Pulmonary artery endothelial cell (primary cell): ENCODE measurements at places on chromosomes 5 and 9. TPM values are rescaled to one million over a fixed set of nuclear protein-coding genes. Genes with fewer than 3 reads are reported as not detected.

- no peak for DNase-seq
Measured at GRCh38 chr9:111131211-111131610, 92.9 kb upstream of the LPAR1 start.

DNA sequence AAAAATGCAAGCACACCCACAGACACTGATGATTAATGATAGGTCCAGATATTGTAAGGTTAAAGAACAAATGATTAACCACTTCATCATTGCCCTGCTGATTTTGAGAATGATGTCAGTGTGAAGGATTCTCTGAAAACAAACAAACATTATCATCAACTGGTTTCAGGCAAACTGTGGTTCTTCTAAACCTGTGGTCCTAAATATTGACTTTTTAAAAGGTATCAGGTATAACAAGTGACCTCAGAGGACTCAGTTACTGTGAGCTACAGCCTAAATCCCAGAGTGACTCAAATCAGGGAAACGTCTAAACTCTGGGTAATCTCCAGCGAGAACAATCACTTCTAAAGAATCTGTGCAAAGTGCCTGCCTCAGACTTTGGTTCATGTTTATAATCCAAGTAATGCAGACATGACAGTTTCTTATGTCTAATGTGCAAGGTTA is 172.3 kb upstream of the CDH6 start:
- no peak for DNase-seq

DNA sequence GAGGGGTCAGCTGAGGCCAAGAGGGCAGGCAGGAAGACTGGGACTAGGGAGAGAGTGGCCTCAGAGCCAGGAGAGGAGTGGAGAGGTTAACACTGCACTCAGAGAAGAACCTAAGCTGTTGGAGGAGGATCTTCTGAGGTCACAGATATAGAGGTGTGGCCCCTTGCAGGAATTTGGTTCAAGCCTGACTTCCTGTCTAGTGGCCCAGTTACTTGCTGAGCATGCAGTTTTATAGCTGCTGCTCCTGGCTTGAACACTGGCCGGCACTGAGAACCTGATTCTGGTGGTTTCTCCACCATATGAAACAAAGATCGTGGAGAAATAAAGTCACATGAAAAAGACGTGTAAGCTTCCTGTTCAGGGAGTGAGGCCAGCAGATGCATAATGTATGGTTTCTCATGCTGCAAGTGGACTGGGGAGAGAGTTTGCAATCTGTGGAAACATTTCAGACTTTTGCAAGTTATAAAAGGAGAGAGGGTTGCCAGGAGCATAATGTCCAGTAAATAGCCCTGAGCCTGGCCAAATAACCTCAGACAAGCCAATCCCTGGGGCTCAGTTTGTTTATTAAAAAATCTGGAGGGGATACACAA is 82.6 kb downstream of the GALNT10 start:
- no peak for DNase-seq

DNA sequence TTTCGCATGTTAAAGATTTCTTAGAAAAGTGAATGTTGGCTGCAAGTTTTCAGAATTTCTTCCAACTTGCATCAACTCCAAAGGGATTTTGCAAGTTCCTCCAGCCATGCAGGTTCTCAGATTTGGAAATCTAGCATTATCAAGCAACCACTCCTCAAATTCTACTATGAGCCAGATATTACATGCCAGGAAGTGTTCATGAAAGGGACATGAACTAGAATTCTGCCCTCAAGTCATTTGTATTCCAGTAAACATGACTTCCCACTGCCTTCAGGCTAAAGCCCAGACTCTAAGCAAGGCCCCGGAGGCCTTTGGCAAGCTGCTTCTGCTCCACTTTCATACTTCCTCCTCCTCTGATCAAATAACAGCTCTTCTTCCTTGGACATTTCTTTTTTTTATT is 111.3 kb upstream of the PAPPA start:
- no peak for DNase-seq

DNA sequence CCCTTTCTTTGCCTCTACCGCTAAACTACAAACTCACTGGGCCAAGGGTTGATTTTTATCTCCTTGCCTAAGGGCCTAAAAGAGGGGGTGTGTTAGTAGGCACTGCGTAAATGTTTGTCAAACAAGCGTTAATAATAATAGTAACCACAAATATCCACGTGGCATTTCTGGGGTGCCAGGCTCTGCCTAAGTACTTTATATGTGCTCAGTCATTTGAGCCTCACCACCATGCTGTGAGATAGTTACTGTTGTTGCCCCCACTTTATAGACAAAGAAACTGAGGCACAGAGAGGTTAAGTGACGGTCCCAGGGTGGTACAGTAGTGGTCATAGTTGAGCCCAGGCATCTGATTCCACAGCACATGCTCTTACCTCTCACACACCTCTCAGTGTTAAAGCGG is 52.4 kb downstream of the ERGIC1 start:
- DNase-seq: no peak

DNA sequence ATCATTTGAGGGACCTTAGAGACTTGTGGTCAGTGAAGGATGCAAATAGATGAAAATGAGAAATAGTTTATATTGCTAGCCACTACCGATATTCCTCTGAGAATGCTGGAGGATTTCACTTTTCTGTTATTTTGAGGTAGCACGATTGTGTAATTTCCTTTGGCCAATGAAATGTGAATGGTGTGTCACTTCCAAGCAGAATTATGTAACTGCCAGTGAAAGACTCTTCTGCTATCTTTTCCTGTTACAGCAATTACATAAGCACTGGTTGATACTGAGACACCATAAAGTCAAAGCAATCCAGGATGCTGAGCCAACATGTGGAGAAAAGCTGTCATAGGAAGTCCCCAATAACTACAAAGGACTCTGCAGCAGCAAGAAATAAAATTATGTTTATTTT is 3.6 kb upstream of the PCDHA2 start:
- no peak for DNase-seq

- no peak for DNase-seq
Measured at GRCh38 chr5:42951293-42951840, 88.8 kb downstream of the ANXA2R start.

- no peak for DNase-seq
Measured at GRCh38 chr5:169221519-169221918, 79.4 kb downstream of the SLIT3 start.

GRCh38 chr9:111108946-111109345 is 70.7 kb upstream of the LPAR1 start:
- no peak for DNase-seq

- no peak for DNase-seq
Measured at GRCh38 chr9:37295796-37296195, 126.7 kb upstream of the GRHPR start.

DNA sequence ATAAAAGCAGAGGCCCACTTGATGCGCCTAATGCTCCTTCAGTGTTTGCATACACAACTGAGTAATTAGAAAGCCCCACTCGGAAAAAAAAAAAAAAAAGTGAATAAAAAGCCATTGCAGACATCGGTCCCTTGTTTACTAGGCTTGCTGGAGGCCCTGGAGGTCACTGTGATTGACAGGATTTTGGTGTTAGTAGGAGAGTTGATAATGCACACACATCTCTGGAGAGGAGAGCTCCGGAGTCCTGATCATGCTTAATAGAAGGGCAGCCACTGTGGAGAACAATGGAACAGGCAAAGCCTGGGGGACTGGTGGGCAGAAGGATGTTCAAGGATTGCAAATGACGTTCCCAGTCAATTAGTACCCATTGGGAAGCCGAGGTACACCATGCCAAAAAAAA is 152.5 kb downstream of the EFNA5 start:
- DNase-seq: no peak

DNA sequence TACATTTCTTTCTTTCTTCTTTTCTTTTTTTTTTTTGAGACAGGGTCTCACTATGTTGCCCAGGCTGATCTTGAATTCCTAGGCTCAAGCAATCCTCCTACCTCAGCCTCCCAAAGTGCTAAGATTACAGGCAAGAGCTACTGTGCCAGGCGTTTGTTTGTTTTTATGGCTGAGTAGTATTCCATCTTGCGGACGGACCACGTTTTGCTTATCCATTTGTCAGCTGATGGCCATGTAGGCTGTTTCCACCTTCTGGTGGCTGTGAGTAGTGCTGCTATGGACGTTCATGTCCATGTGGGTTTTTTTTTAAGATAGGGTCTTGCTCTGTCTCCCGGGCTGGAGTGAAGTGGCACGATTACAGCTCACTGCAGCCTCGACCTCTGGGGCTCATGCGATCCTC is 2.5 kb downstream of the DOK3 start:
- no peak for DNase-seq

DNA sequence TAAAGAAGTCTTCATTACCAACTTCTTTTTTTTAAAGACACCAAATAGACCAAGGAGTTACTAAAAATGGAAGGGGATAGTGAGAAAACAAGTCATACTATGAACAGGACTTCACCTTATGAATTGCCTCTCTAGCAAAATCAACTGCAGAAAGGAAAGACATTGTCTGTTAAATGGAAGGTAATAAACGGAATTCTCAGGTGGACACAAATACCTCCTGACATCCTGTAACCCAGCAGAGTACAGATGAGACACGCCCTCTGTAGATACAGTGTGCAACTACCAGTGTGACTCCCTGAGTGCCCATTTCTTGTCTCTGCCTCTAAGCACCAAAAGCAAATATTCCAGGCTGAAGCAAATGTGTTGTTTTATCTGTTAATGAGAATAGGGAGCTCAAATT is 12.2 kb upstream of the PLPP1 start:
- DNase-seq: no peak

DNA sequence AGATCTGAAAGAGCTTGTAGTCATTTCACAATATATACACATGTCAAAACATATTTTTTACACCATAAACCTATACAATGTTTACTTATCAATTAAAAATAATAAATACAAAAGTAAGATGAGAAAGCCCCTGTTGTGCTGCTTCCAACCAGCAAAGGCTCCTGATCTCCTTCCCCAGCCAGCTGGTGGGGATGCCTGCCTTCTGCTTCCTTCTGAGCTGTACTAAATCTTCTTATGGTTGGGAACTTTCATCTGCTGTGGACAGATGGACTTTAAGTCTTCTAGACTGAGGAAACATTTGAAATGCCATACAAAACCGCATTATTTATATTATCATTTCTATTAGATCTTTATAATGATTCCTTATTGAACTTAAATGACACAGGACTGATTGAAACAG is 745.3 kb upstream of the CHD1 start:
- DNase-seq: no peak

- DNase-seq: no peak
Measured at GRCh38 chr5:68711293-68712200, 382.3 kb upstream of the SLC30A5 start.

- DNase-seq: no peak
Measured at GRCh38 chr5:175657593-175658271, at the start of gene HRH2. Gene HRH2 (plus strand): TSS chr5:175658071. CDS start chr5:175683234, 25,163 bp downstream.

- no peak for DNase-seq
Measured at GRCh38 chr5:40928886-40929448, 19.7 kb downstream of the C7 start.

DNA sequence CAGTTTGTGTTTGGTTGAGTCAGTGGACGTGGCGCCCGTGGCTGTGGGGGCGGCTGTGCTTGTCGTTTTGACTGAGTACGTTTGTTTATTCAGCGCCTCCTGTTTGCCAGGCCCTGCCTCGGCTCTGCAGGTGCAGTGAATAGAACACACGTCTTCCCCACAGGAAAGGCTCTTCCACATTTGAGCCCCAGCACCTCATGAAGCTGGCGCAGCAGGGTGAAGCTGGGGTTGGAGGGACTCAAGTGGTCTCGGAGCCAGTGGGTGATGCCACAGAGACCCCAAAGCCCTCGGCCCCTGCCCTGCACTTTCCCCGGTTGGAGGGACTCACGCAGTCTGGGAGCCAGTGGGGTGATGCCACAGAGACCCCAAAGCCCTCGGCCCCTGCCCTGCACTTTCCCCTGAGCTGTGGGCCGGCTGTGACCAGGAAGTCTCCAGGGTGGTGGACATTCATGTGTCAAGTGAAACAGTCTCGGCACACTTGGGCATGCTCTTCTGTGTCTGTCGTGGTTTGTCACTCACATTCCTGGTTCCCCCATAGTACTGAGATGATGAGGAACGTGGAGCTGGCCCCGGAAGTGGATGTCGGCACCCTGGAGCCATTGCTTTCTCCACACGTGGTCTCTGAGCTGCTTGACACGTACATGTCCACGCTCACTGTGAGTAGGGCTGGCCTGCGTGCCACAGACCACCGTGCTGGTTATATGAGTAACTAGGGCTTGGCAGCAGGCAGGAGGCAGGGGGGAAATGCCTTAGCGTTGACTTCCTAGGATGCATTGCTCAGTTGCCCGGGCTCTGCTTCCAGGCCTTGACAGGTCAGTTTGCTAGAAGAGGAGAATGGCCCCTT is 13.6 kb downstream of the EXOC3 start:
- no peak for DNase-seq

GRCh38 chr5:30759731-30760130 is 433.8 kb upstream of the CDH6 start:
- DNase-seq: no peak

DNA sequence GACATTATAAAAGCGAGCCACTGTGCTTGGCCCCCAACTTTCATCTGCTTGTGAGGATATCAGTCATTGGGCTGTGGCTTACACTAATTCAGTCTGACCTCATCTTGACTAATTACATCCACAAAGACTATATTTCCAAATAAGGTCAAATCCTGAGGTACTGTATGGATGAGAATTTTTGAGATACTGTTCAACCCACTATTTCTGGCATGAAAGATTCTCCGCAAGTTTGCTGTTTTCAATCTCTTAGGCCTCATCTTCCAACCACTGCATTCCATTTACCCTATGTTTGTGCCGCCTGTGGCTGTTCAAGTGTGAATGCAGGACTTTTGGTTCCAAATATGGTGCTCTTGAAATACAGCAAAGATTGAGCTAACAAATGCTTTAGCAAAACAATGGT is 400.9 kb upstream of the SGCD start:
- DNase-seq: no peak

GRCh38 chr9:28956116-28956880 is 1383.0 kb upstream of the C9orf72 start:
- no peak for DNase-seq

GRCh38 chr5:152649609-152650008 is 244.5 kb upstream of the NMUR2 start:
- DNase-seq: no peak

DNA sequence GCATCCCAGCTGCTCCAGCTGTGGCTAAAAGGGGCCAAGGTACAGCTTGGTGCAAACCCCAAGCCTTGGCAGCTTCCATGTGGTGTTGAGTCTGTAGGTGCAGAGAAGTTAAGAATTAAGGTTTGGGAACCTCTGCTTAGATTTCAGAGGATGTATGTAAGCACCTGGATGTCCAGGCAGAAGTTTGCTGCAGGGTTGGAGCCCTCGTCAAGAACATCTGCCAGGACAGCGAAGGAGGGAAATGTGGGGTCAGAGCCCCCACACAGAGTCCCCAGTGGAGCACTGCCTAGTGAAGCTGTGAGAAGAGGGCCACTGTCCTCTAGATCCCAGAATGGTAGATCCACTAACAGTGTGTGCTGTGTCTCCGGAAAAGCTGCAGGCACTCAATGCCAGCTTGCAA is 236.2 kb upstream of the ADRA1B start:
- DNase-seq: no peak

Gene ZDHHC11
- 0.13 and 1.6 TPM in 2 replicates for total RNA-seq

Gene MOB3B
- total RNA-seq: 0.07 TPM in 2 replicates

Gene PCDHA3
- total RNA-seq: 0.18 and 0.26 TPM in 2 replicates

Gene LIFR
- total RNA-seq: 35.8 and 37.4 TPM in 2 replicates

Gene HACD4
- total RNA-seq: 0.99 and 1.6 TPM in 2 replicates

Gene GABRP
- 0.04 and 0.33 TPM in 2 replicates for total RNA-seq

Gene MARCOL
- not detected in 2 replicates for total RNA-seq

Gene PHYHD1
- total RNA-seq: 0.20 and 0.81 TPM in 2 replicates

Gene WDR31
- 1.0 and 1.4 TPM in 2 replicates for total RNA-seq

Gene LSM11
- 9.9 and 12.1 TPM in 2 replicates for total RNA-seq

Gene SERF1B
- total RNA-seq: 32.1 and 41.0 TPM in 2 replicates
